ENCODE measurements at places on chromosomes 5 and 9.

DNA sequence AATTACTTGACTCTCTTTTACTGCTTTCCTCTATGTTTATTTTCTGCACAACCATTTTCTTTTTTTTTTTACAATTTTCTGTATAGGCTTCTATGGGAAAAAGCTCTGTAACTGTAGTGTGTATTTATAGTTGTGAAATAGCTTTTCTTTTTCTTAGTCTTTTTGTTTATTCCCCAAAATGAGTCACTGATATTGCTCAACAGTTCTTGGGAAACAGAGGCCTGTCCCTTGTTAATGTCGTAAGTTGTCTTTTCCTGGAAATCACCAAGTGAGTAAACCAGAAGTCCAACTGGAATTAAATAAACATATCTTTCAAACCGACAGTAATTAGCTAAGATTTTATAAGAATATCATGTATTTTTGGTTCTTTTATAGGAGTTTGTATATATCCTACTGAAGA is 325.1 kb upstream of the PRR16 start:
- no peak for DNase-seq

- DNase-seq, result no peak
Measured at GRCh38 chr5:132987531-132988408, 24.3 kb upstream of the AFF4 start.

- no peak for DNase-seq
Measured at GRCh38 chr9:33139421-33140228, 27.5 kb downstream of the B4GALT1 start.

- DNase-seq, result peak; percentile 8
Measured at GRCh38 chr9:126499005-126499910, 114.5 kb upstream of the LMX1B start.

DNA sequence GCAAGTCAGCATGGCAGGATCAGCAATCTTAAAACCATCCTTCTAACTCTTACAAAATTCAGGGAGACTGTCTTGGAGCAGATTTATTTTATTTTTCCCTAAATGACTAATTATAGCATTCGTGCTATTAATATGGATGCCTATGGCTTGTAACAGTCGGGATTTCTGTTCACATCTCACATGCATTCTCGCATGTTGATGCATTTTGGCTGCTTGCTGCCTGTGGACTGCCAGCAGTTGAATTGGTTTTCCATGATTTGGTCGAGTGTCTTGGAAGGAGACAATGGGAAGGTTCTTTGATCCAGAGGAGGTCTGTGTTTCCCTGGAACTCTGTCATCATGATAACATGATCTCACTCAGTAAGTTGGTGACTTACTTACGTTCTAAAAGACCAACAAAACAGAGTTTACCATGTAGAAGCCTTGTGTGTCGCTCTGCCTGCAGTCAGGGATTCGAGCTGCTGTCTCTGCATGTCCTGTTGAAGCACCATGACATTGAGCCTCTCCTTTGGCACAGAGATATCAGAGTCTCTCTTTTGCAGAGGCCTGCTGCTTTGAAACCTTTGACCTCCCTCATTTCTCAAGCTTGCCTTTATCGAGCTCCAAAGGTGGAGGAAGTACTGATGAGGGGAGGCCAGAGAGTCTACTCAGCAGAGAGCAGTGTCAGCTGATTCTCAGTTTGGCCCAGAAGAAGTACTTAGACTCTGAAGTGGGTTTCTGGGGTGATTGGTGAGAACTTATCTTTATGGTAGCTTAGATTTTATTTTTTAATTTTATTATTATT is 82.4 kb downstream of the ARHGAP26 start:
- DNase-seq, result no peak

DNA sequence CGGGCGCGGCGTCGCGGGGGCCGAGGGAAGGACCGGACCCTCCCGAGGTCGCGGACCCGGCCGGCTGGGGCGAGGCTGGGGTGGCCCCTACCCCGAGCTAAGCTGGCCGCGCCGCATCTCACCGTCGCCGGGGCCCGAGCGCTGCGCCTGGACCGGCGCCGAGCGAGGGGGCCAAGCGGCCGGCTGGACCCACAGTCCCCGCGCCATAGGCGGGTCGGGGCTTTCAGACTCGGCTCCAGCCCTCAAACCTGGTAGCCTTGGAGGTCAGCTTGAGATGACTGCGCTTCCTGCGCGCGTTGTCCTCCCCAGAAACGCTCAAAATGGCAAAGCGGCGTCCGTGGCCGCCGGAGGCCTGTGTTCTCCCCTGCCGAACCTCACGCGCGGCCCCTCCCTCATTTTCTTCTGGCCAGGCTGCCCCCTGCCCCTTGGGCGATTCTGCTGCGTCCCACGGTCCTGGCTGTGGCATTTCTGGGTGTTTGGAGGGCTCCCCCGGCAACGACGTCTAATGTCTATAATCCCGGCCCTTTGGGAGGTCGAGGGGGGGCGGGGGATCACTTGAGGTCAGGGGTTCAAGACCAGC is 8.7 kb upstream of the GRIN1 start:
- DNase-seq, result no peak

GRCh38 chr9:124220946-124221451 is 36.8 kb upstream of the NEK6 start:
- no peak for DNase-seq

DNA sequence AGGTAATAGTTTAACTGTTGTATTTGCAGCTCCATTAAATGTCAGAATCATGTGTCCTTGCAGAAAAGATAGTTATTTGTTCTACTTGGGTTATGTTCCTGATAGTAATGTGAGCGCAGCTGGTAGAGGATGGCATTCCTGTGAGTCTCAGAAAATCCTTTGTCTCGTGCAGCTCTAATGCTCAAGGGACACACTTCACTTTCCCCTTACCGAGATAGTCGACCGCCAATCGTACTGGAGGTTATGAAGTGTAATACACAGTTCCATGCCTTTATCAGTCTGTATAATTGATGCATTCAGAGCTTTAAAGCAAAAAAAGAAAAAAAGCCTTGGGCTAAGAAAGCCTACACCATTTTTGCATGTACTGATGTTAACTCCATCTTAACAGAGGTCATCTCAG is 60.2 kb upstream of the SRP19 start:
- peak; percentile 50 for DNase-seq

- peak; percentile 85 for DNase-seq
Measured at GRCh38 chr9:130118841-130119518, 53.2 kb upstream of the NCS1 start.

- no peak for DNase-seq
Measured at GRCh38 chr5:72386639-72387038, 66.5 kb downstream of the PTCD2 start.

Data from NCI-H1436 (cell line).